Activated CD4-positive, alpha-beta memory T cell treated with anti-CD3 and anti-CD28 coated beads for 36 hours (primary cell): ENCODE measurements at places on chromosomes 6 and 20. TPM values are rescaled to one million over a fixed set of nuclear protein-coding genes. Genes with fewer than 3 reads are reported as not detected.

The AVP gene
- total RNA-seq = not detected

The OR12D3 gene
- total RNA-seq = not detected

The SLC32A1 gene
- not detected for total RNA-seq

The SAMHD1 gene
- 50.4 TPM for total RNA-seq

The SLC22A7 gene
- not detected for total RNA-seq

The MDC1 gene
- total RNA-seq = 79.5 TPM

DNA sequence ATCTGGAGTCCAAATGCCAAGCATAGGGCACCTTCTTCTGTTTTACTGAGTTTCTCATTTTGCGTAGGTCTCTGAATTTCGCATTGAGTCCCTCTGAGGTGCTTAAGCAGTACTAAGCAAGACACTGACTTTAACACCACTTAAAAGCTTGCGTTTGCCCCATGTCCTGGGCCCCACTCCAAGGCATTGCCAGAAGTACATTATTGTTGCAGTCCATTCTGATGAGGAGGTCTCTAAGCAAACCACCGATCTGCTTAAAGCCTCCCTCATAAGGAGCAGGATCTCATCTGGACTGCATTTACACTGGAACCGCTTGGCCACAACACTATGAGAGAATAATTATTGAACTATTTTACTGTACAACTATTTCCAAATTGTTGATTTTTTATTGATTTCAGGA is 16.3 kb downstream of the BMP2 start:
- no peaks in the 10 kb centered on the region for H3K36me3 ChIP-seq
- H3K4me3 ChIP-seq = no peak overlapping the region
- H3K4me1 ChIP-seq = no peaks in the 10 kb centered on the region
- DNase-seq = no peak
- H3K27ac ChIP-seq = no peak overlapping the region
- H3K27me3 ChIP-seq = no peaks in the 10 kb centered on the region

DNA sequence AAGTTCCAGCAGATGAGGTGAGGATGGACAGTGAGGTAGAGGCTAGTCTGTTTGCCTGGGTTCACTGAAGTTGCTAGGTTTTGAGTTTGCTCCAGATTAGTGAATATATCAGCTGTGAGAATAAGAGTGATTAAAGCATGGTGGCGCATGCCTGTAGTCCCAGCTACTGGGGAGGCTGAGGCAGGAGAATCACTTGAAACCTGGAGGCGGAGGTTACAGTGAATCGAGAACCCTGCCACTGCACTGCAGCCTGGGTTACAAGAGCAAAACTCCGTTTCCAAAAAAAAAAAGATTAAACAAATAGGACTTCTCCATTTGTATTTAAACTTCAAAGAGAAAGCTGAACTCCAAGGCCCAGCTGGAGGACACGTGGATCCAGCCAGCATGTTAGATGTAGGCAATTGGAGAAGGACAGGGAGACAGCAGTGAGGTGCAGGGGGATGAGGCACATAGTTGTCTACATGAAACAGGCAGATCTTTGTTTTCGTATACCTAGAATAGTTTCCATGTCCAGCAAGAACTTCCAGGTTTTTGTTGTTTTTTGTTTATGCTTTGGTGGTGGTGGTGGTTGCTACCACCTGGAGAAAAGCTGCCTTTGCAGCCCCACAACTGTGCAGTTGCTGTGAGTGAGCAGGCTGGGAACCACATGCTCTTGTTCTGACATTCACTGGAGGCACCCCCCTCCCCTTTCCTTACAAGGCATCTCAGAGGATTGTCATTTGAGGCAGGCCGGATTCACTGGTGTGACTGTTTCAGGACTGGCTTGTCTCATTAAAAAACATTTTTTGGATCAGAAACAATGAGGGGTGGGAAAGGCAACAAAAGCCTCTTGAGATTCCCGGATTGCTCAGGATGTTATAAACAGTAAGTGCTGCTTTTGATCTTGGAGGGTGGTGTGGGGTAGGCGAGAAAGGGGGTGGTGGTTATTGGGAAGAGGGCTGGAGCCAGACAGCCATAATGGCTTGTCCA is 72.3 kb downstream of the JARID2 start:
- peaks cover 96% of the 10 kb centered on the region for H3K4me1 ChIP-seq
- H3K27me3 ChIP-seq = no peaks in the 10 kb centered on the region
- peak overlapping the region; percentile 20 for H3K4me3 ChIP-seq

GRCh38 chr6:21116736-21117135 is 476.8 kb upstream of the SOX4 start:
- no peaks in the 10 kb centered on the region for H3K4me1 ChIP-seq
- H3K27me3 ChIP-seq = no peaks in the 10 kb centered on the region
- H3K36me3 ChIP-seq = peaks cover 5% of the 10 kb centered on the region
- H3K4me3 ChIP-seq = no peak overlapping the region
- no peak for DNase-seq
- no peak overlapping the region for H3K27ac ChIP-seq

- H3K27me3 ChIP-seq = no peaks in the 10 kb centered on the region
- no peaks in the 10 kb centered on the region for H3K4me1 ChIP-seq
- no peak overlapping the region for H3K4me3 ChIP-seq
- no peak overlapping the region for H3K27ac ChIP-seq
- peak; percentile 63 for DNase-seq
Measured at GRCh38 chr6:11575408-11576033, 38.0 kb downstream of the TMEM170B start.

DNA sequence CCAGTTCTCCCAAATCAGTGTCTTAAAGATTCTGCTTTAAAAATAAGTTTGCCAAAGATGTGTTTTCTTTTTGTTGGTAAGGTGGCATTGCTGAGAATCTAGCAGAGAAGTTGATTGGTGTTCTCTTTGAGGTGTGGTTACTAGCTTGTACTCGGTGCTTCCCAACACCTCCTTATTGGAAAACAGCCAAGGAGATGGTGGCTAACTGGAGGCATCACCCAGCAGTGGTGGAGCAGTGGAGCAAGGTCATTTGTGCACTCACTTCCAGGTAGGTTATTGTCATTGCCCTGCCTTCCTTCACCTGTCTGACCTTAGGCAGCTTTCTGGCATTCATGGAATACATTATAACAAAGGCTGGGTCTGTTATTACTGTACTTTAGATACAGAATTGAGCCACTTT is 26.7 kb downstream of the RALGAPB start:
- H3K36me3 ChIP-seq = peaks cover 44% of the 10 kb centered on the region
- no peak overlapping the region for H3K4me3 ChIP-seq
- H3K27me3 ChIP-seq = no peaks in the 10 kb centered on the region

- peaks cover 60% of the 10 kb centered on the region for H3K27me3 ChIP-seq
- H3K4me1 ChIP-seq = peaks cover 4% of the 10 kb centered on the region
- H3K4me3 ChIP-seq = peak overlapping the region; percentile 61
Measured at GRCh38 chr20:49484180-49485140, 2.0 kb upstream of the KCNB1 start.

- DNase-seq = no peak
- peaks cover 69% of the 10 kb centered on the region for H3K4me1 ChIP-seq
- H3K27me3 ChIP-seq = no peaks in the 10 kb centered on the region
Measured at GRCh38 chr6:5275497-5275896, 14.2 kb downstream of the FARS2 start.

- H3K36me3 ChIP-seq = no peaks in the 10 kb centered on the region
- no peak for DNase-seq
- no peak overlapping the region for H3K27ac ChIP-seq
- H3K27me3 ChIP-seq = peaks cover 30% of the 10 kb centered on the region
- H3K4me3 ChIP-seq = no peak overlapping the region
Measured at GRCh38 chr20:44027343-44028002, 112.8 kb downstream of the TOX2 start.

DNA sequence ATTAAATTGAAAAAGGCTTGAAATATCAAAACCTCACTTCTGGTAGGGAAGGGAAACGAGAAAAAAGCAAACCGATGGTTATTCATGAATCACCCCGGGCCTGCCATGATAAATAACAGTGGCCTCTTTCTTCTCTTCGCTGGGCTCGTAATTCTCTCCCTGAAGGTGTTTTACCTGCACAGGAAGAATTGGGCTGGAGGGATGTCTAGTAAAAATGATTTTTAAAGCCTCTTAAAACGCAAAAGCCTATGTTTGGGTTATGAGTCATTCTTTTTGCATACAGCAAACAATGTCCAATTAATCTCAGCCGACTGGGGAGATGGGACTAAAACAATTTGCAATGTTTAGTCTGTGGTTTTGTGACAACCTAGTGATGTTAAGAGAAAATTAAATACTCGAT is 16.8 kb downstream of the LINC00237 start:
- DNase-seq = no peak
- peaks cover 48% of the 10 kb centered on the region for H3K27me3 ChIP-seq
- no peak overlapping the region for H3K4me3 ChIP-seq
- no peak overlapping the region for H3K27ac ChIP-seq

DNA sequence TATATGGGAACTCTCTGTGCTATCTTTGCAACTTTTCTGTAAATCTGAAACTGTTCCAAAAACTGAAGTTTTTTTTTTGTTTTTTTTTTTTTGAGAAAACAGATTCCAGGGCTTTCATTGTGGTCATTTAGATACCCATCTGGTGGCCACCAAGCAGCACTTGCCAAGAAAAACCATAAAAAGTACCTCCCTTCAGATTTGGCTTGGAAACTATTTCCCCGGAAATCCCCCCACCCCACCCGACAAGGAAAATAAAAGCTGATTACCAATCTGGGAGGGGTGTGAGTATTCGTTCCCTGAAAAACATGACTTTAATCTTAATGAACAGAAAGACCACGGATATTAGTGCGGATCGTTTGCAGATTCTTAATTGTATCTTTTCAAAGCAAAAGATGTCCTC is 1.9 kb downstream of the NFATC2 start:
- peak overlapping the region; percentile 98 for H3K27ac ChIP-seq
- peak overlapping the region; percentile 98 for H3K4me3 ChIP-seq
- DNase-seq = peak; percentile 47
- peaks cover under 1% of the 10 kb centered on the region for H3K27me3 ChIP-seq
- H3K36me3 ChIP-seq = peaks cover 43% of the 10 kb centered on the region

GRCh38 chr6:56736804-56737203 is 94.1 kb upstream of the DST start:
- H3K36me3 ChIP-seq = no peaks in the 10 kb centered on the region
- H3K27me3 ChIP-seq = no peaks in the 10 kb centered on the region
- no peaks in the 10 kb centered on the region for H3K4me1 ChIP-seq
